Activated CD4-positive, CD25-positive, alpha-beta regulatory T cell treated with anti-CD3 and anti-CD28 coated beads, Interleukin-2, amount 50 U/mL, for 16 hours (primary cell): ENCODE measurements at places on chromosomes 13 and 19.

GRCh38 chr13:41122838-41123237, 9.8 kb downstream of the KBTBD6 start:
- no peak for DNase-seq

DNA sequence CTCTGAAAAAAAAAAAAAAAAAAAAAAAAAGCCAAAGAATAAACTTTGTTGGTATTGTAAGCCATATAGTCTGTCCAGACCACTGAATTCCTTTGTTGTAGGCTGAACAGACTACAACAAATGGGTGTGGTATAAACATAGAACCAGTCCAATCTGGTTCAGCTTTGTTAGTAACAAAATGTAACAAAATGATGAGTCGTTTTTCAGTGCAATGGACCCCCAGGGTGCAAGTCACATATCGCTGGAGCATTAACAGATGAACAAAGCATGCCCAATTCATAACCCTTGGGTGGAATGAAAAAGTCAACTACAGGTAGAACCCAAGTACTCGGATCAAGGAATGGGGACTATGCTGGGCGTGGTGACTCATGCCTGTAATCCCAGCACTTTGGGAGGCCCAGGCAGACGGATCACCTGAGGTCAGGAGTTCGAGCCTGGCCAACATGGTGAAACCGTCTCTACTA, 13.6 kb upstream of the FCHO1 start:
- DNase-seq = no peak

GRCh38 chr13:93758575-93758974, 532.0 kb downstream of the GPC6 start:
- DNase-seq = no peak

DNA sequence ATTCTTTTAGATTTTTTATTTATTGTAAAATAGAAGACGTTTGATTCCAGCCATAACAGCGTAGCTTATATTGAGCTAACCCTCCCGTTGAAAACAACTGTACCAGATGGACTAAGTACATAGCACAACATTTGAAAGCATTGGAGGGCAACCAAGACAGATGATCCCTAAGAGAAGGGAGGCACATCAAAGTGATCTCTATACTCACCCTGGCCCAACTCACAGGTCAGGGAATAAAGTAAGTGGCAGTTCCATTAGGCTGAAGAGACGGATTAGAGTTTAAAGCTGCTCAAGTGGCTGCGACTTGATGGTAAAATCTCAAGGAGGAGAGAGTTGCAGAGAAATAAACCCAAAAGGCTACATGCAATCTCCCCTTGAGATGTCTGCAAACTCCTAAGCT, 65.1 kb upstream of the ITM2B start:
- DNase-seq = no peak

GRCh38 chr13:111491659-111492058, 171.2 kb downstream of the TEX29 start:
- no peak for DNase-seq

DNA sequence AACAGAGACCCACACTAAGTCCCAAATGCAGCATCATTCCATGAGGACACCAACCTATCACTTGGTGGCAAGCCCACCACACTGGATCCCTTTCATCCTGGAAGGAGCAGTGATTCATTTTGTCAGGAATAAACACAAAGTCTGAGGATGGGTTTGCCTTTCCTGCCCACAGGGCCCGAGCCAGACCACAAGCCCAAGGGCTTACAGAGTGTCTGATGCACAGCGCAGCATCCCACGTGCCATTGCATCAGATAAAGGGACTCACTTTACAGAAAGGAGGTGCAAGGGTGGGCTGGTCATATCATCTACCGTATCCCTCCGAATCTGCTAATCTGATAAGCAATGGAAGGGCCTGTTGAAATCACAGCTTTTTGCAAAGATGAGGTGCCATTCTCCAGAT, 12.2 kb upstream of the KCTD15 start:
- DNase-seq = no peak

DNA sequence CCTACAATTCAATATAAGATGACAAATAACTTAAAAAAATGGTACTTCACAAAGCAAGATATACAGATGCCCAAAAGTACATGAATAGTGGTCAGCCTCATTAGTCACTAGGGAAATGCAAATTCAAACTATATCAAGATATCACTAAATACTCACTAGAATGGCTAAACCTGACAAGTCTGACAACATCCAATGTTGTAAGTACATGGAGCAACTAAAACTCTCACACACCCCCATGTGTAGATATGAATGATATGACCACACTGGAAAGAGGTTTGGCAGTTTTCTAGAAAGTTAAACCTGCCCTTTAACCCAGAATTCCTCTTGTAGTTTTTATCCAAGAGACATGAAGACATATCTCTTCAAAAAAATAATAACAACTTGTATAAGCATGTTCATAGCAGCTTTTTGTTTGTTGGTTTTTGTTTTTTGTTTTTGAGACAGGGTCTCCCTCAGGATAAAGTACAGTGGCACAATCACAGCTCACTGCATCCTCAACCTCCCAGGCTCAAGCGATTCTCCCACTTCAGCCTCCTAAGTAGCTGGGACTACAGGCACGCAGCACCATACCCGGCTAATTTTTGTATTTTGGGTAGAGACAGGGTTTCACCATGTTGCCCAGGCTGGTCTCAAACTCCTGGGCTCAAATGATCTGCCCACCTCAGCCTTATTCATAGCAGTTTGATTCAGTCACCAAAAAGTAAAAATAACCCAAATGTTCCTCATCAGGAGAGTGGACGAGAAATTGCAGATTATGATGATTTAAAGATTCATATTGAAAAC, 55.1 kb downstream of the RFX2 start:
- DNase-seq = no peak

- no peak for DNase-seq
These were observed 30.0 kb upstream of the RFXAP start for GRCh38 chr13:36789061-36789460.

GRCh38 chr19:56111601-56112312, 9.3 kb downstream of the ZNF787 start:
- no peak for DNase-seq

DNA sequence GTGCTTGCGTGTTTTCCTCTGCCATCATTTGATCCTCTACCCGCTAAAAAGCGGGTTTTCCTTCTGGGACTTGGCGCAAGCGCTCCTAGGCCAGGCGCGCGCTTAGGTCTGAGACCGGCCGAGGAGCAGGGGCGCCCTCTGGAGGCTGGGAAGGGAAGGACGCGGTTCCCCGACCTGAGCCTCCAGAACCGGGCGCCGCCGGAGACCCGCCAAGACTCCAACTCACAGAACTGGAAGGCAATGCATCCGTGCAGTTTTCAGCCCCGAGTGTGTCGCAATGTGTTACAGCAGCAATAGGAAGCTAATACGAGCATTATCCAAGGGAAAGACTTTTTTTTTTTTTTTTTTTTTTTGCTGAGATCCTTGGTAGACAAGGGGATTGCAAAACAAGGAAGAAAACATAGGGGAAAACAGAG, 190.9 kb downstream of the COL4A1 start:
- DNase-seq = no peak

DNA sequence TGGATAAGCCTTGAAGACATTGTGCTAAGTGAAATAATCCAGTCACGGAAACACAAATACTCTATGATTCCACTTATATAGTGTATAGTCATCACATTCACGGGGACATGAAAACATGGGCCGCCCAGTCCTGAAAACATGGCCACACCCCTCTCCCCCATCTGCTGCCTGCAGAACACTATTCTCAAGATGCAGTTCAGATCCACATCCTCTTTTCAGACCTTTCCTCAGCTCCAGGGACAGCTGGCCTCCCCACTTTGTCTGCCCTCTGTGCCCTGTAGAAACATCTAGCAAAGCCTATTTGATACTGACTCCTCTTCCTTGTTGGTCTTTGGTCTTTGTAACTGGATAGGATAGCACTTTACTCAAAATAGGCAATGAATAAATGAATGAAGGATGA, 8.3 kb downstream of the RFX2 start:
- no peak for DNase-seq

GRCh38 chr19:46828484-46828883, 22.2 kb downstream of the AP2S1 start:
- DNase-seq = peak; percentile 22

DNA sequence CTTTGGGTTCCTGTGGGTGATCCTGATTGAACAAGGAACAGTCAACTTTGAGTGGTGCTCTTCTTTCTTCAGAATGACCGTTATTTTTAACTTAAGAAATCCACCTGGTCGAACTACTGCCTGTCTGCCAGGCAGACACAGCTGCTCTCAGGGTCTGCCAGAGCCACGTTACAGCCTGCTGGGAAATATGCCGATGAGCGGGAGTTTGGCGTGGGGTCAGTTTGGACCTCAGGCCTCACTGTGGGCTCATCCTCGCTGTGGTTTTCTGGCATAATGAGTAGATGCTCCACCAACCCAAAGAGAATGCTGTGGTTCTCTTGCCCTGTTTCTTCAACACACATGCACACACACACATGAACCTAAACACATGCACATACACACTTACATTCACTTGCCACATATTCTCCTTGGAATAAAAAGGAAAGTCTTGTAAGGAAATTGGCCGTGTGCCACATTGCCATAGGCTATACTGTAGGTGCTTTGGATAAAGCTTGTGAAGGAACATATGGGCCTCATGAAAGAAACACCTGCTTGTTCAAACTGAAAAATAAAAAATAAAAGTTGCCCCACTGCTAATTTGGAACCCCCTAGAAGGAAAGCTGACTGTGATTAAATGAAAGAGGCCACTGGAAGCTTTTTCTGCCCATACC, 598.7 kb upstream of the KLF12 start:
- DNase-seq = no peak
